NCI-H345 (cell line): ENCODE measurements at places on chromosomes 7 and 10.

DNA sequence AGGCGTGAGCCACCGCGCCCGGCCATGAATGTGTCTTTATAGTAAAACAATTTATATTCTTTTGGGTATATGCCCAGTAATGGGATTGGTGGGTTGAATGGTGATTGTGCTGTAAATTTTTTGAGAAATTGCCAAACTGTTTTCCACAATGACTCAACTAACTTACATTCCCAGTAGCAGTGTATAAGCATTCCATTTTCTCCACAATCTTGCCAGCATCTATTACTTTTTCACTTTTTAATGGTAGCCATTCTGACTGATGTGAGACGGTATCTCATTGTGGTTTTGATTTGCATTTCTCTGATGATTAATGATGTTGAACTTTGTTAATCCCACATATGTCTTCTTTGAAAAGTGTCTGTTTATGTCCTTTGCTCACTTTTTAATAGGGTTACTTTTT lies 1187.9 kb downstream of the XPNPEP1 start:
- DNase-seq = no peak

DNA sequence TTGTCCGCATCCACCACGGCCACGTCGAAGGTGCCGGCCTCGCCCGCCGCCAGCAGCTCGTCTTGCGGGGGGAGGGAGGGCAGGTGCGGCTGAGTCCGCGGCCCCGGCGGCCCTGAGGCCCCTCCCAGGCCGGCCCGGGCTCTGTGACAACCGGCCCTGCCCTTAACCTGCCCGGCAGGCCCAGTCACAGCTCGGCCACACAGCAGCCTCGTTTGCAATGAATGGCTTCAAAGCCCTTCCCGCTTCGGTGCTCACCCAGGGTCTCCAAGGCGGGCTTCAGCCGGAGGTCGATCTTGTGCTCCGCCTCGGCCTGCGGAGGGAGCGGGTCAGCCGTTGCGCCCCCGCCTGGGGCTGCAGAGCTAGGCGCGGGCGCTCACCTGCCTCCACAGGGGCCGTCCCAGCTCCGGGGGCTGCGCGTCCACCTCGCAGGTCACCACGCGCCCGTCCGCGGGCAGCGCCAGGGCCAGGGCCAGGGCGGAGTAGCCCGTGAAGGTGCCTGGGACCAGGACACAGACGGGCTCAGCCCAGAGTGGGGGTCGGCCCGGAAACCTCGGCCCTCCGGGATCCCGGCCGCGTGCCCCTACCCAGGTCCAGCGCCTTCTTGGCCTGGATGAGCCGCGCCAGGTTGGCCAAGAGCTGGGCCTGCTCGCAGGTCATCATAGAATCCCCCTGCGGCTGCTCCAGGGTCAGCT lies 928 bp downstream of the COMTD1 start:
- no peak for DNase-seq

GRCh38 chr7:69395061-69395714 lies 203.1 kb upstream of the AUTS2 start:
- no peak for DNase-seq

GRCh38 chr10:19385846-19386450 lies 337.3 kb downstream of the MALRD1 start:
- no peak for DNase-seq

GRCh38 chr10:93113042-93113441 lies 39.3 kb downstream of the CYP26A1 start:
- DNase-seq = no peak

DNA sequence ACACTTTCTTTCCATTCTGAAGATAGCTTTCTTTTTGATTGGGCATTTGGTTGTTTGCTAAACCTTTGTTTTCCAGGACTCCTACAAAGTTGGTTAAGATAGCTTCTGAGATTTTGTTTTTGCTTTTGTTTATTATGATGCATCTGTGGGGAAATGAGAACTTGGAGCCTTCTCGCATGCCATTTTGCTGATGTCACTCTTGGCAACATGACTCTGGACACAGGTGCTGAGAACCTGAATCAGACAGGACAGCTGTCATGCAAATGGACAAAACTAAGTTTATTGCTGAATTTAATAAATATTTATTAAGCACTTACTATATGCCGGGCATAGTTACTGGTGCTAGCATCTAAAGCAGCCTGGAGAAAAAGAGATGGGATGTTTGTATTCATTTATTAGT lies 274.1 kb downstream of the ZEB1 start:
- no peak for DNase-seq

GRCh38 chr10:127319691-127320090 lies 123.3 kb upstream of the INSYN2A start:
- DNase-seq = no peak

DNA sequence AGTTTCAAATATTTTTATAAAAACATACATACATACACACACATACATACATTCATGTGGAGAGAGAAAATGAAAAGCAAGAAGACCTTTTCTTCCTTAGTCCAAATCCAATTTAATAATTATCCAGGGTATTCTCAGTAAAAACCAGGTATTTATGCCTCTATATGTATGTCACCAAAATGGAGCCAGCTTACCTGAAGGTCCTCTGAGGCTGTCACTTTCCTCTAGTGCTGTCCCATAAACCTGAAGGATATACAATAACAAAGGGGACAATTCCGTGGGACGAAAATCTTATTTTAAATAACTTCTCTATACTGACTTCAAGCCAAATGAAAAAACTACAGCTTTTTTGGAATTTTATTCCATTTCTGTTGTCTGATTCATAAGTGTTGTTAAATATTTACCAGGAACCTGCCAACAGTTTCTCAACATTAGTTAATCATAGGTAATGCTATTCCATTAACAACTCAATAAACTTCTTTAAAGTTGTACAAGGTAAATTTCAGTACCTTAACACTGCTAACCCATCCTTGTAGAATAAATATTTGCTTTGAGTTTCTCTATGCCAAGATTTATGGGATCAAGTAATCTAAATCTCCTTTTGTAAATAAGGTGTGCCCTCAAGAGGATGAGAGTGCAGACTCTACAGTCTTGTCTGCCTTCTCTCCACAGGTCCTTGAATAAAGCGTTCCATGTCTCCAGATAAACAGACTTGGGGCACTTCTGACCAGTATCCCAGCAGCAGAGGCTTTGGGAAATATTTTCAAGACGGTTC lies 260.3 kb downstream of the AHR start:
- no peak for DNase-seq

DNA sequence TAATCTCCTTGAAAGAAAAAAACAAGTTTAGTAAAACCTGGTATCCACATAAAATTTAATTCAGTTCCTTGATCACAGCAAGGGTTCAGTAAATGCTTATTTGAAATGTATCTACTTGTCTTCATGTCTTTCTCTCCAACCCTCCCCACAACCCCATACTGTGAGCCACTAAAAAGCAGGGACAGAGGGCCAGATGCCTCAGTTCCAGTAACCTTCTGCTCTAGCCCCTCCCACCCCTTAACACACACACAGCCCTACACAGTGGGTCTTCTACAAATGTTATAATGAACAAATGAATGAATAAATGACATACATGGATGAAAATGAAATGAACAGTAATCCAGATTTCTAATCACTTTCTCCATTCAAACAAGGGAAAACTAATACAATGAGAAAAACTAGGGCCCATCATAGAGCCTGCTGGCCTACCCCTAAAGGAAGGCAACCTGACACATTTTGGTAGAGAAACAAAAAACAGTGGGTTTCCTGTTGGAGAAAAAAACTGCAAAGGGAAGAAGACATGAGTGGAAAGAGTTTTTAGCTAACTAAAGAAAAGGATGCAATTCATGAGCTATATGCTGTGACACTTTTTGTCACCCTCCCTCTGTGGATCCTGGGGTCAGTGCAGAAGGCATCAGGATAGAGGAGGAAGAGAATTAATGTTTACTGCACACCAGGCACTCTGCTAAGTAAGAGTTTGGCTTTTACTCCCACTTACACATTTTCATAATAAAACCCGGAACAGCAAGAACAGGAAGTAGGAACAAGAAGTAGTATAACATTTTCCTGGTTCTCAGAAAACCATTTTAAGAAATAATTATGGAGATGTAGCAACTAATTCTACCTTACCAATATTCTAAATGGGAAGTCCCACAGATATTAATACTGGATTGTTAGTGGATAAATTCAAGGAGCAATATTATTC lies 38.1 kb downstream of the ELMO1 start:
- no peak for DNase-seq

- no peak for DNase-seq
These were observed 79.5 kb upstream of the DNAAF5 start for GRCh38 chr7:646951-647350.
